H7 (cell line): ENCODE measurements at places on chromosomes 7 and 10. TPM values are rescaled to one million over a fixed set of nuclear protein-coding genes. Genes with fewer than 3 reads are reported as not detected.

GRCh38 chr7:115693779-115694178 is 336.8 kb downstream of the TFEC start:
- DNase-seq = no peak

Gene PTPN20
- not detected in 2 replicates for total RNA-seq

GRCh38 chr10:74329873-74330272 is 178.9 kb downstream of the ADK start:
- DNase-seq = no peak

Gene COL26A1
- total RNA-seq = 70.3 and 77.5 TPM in 2 replicates

DNA sequence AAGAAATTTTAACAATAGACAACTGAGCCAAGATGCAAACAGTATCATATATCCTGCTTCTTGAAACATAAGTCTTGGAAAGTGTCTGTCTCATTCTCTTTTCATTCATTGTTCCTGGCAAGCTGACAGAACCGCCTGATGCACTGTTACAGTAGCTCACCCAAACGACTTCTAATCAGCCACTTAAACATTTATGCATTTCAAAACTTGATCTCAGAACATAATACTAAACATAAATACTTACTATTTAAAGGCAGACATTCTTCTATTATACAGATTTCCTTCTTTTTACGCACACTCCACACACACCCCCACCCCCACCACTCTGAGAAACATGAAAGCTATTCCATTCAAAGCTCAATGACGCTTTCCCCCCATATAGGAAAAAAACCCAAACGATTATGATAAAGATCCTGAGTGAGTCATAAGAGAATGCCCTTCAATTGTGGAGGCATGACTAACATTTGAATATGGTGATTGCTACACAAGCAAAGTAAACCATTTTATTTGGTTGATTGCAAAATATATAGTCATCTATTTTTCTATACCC is 30.5 kb downstream of the SHTN1 start:
- DNase-seq = no peak

Gene NYAP1
- 4.0 and 5.5 TPM in 2 replicates for total RNA-seq

DNA sequence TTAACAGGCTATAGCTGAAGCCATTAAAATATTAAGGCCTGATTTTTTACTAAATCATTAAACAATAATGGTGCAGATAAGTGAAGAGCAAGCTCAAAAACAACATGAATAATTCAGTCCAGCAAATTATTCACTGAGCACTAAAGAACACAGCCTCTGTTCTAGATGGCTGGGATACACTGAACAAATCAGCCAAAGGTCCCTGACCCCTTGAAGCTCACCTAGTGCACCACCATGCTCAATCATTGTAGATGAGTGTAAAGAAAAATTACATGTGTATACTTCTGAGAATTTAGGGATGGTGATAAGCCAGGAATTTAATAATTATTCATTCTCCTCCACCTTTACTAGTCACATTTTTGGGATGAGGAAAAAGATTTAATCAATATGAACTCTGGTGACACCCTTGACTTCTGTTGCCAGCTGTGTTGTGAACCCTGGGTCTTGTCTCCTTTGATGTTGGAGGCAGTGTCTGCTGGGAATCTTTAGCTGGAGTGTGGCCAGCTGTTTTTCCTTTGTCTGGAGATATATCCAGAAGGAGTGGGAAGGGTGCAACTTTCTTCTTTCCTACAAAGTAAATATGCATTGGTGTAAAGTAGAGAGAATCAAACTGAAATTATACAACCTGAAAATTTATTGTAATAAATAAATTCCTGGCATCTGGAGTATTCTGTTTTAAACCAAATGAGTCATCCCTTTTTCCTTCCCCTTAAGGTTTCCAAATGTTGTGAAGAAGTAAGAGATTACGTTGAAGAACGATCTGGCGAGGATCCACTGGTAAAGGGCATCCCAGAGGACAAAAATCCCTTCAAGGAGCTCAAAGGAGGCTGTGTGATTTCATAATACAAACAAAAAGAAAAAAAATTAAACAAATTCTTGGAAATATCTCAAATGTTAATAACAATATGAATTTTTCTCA is 4.0 kb downstream of the GNGT1 start:
- no peak for DNase-seq
